ENCODE measurements at places on chromosomes 2 and 18.

GRCh38 chr18:23103449-23103848 is 31.8 kb upstream of the CABLES1 start:
- no peak for DNase-seq

GRCh38 chr2:170816504-170817092 is at the start of gene GAD1:
GAD1 (plus strand) TSS chr2:170816887; CDS start chr2:170818592, 1,705 bp downstream.
- DNase-seq: peak; percentile 34

- DNase-seq: peak; percentile 57
Observed at GRCh38 chr18:77132369-77133050, at the start of gene MBP. MBP (minus strand) TSS chr18:77132783; CDS start chr18:77105261, 27,522 bp downstream.

- DNase-seq: no peak
Observed at GRCh38 chr2:128605421-128605820, 286.8 kb upstream of the HS6ST1 start.

DNA sequence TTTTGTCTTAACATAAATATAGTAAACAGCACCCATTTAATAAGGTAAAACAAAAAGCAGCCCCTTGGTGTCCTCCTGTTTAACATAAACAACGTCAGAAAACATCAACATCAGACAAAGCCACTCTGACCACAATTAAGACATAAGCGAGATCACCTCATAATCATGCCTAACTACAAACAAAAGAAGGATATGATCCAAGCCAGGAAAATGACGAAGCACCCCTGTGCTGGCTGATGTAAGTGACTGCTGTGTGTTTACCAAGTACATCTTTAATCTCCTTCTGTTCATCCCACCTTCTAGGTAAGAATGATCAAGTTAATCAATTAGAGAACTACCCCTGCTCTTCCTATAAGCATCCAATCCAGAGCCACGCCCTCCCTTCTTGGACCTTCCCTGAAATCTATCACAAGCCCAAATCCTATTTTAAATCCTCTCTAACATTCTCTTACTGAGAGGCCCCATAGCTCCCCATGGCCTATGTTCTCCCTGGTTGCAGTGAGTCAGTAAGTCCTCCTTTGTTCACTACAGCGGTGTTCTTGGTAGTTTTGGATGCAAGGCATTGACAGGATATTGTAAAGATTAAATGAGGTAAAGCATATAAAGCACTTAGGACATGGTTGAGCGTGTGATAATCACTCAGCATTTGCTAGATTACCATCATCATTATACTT is 424.2 kb downstream of the TSN start:
- DNase-seq: no peak

DNA sequence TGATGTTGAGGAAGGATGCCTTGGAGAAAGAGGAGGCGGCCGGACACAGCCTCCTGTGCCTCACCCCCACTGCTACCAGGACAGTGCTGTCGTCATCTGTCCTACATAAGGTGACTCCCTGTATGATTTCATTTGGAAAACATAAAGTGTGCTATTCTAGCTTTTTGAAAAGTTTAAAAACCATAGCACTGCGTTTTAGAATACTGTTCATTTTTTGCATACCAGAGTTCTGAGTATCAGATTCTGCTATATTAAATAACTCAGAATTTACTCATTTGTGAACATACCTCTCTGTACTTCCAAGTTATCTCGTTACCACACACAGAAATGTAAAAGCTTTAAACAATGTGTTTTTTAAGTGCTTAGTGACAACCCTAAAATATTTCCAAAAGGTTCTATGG is 302.9 kb downstream of the LRRTM1 start:
- DNase-seq: no peak

GRCh38 chr2:96531366-96531765 is 5.2 kb upstream of the ARID5A start:
- DNase-seq: no peak

DNA sequence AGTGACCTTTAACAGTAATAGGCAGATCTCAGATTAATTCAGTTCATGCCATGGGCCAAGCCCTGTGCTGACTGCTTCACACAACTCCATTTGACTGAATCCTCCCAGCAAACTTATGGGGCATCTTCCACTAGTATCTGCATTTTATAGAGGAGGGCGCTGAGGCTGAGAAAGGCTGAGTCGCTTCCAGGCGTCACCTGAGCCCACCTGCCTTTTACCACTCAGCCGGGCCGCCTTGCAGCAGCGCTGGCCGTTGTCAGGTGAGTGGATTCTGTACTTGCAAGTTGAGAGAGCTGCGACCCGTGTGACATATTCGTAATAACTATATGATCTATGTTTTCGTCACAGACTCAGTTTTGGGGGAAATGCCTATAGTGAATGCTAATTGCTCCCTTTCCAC is 59.3 kb upstream of the B3GNT7 start:
- no peak for DNase-seq

GRCh38 chr2:240983996-240984498 is 14.4 kb upstream of the SNED1 start:
- peak; percentile 0 for DNase-seq

DNA sequence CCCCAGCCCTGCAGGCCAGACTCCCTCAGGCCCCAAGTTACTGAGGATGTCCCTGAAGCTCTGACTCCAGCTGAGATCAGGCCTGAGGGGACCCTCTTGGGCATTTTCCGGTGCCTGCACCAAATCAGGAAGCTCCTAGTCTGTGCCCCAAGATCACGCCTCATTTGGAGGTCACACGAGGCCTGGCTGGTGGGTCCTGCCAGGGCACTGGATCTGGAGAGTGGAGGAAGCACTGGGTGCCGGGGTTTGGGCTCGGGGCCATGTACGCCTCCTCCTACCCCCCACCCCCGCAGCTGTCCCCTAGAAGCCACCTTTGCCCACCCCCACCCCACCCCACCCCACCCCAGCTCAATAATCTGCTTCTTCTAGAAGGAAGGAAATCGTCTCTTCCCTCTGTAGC is 16.2 kb downstream of the SH2D6 start:
- DNase-seq: no peak

GRCh38 chr2:225027061-225027762 is 15.1 kb downstream of the DOCK10 start:
- no peak for DNase-seq

- no peak for DNase-seq
Observed at GRCh38 chr18:61998957-61999356, 106.2 kb upstream of the RNF152 start.

- DNase-seq: no peak
Observed at GRCh38 chr2:30781451-30781850, 25.8 kb downstream of the CAPN13 start.

GRCh38 chr18:26648509-26649192 is 100.3 kb upstream of the KCTD1 start:
- no peak for DNase-seq

DNA sequence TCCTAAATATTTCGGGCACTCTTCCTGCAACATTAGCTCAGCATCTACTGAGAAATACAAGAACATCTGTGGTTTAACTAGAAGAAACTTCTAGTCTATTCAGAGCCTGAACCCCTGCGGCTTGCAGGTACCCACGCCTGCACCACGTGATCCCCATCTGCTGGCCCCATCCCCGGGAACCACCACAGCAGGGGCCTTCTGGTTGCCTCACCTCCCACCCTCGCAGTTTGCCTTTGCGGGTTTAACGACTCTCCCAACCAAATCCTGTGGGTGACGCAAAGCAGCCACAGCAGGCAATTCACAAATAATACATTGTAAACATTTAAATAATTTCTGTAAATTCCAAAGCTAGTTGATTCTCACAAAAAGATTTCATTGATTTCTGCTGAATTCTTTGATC is 90.2 kb upstream of the TMEM18 start:
- DNase-seq: no peak

Measured in CD4-positive, alpha-beta T cell (primary cell).